ENCODE measurements at places on chromosomes 1 and 21. TPM values are rescaled to one million over a fixed set of nuclear protein-coding genes. Genes with fewer than 3 reads are reported as not detected.

The ARHGAP30 gene
- total RNA-seq: 0.06 TPM

The CBS gene
- total RNA-seq: 12.4 TPM

The LEFTY2 gene
- not detected for total RNA-seq

The CD2 gene
- total RNA-seq: not detected
